Uterine smooth muscle cell (primary cell): ENCODE measurements at places on chromosomes 6 and 20. TPM values are rescaled to one million over a fixed set of nuclear protein-coding genes. Genes with fewer than 3 reads are reported as not detected.

The SLC17A2 gene
- total RNA-seq: not detected in 2 replicates

The GPANK1 gene
- 13.0 and 18.5 TPM in 2 replicates for total RNA-seq

The CRIP3 gene
- total RNA-seq: not detected in 2 replicates

The BPI gene
- 0.12 TPM in 1 of 2 replicates, not detected in the other for total RNA-seq

The RHAG gene
- total RNA-seq: not detected in 2 replicates

The GRIK2 gene
- total RNA-seq: 0.11 and 0.25 TPM in 2 replicates

The BHLHE23 gene
- total RNA-seq: not detected in 2 replicates

The MAP3K4 gene
- 50.5 and 54.6 TPM in 2 replicates for total RNA-seq

The MYLK2 gene
- total RNA-seq: 0.12 and 0.44 TPM in 2 replicates

The SIRPB1 gene
- total RNA-seq: 0.25 and 0.55 TPM in 2 replicates

The SCUBE3 gene
- total RNA-seq: 21.1 and 58.5 TPM in 2 replicates

The COL9A1 gene
- total RNA-seq: not detected in 2 replicates

The DNAH8 gene
- total RNA-seq: under 0.01 and 0.12 TPM in 2 replicates

The LRRC73 gene
- 0.44 and 0.62 TPM in 2 replicates for total RNA-seq

The TRAPPC3L gene
- total RNA-seq: not detected in 2 replicates

The LY6G6C gene
- total RNA-seq: not detected in 2 replicates

The CPXM1 gene
- total RNA-seq: 3.5 and 4.8 TPM in 2 replicates

The HMGN3 gene
- 25.2 and 42.2 TPM in 2 replicates for total RNA-seq

The MOCS1 gene
- 9.8 and 11.9 TPM in 2 replicates for total RNA-seq

The LPIN3 gene
- 5.0 and 5.5 TPM in 2 replicates for total RNA-seq

The IDH3B gene
- 87.4 and 137 TPM in 2 replicates for total RNA-seq

The KHDC1L gene
- total RNA-seq: 0.50 TPM in 1 of 2 replicates, not detected in the other

The ELOVL2 gene
- total RNA-seq: 0.11 TPM in 1 of 2 replicates, not detected in the other

The FBXO5 gene
- total RNA-seq: 10.9 and 34.6 TPM in 2 replicates

The TRERF1 gene
- 4.1 and 7.2 TPM in 2 replicates for total RNA-seq

The CABLES2 gene
- 1.5 and 2.8 TPM in 2 replicates for total RNA-seq

The ZBP1 gene
- not detected in 2 replicates for total RNA-seq

The COL19A1 gene
- under 0.01 and 0.44 TPM in 2 replicates for total RNA-seq

The TSPO2 gene
- total RNA-seq: not detected in 2 replicates

The IFNGR1 gene
- total RNA-seq: 39.7 and 50.0 TPM in 2 replicates

The BFSP1 gene
- 1.5 and 3.1 TPM in 2 replicates for total RNA-seq

The LINC00237 gene
- not detected in 2 replicates for total RNA-seq

The WFDC5 gene
- not detected in 2 replicates for total RNA-seq

The WFDC12 gene
- not detected in 2 replicates for total RNA-seq

The CCM2L gene
- total RNA-seq: under 0.01 TPM in 1 of 2 replicates, not detected in the other

The RNF182 gene
- total RNA-seq: 1.1 and 1.8 TPM in 2 replicates

The TCEA2 gene
- total RNA-seq: 10.8 and 24.7 TPM in 2 replicates

The RAMACL gene
- 2.1 and 2.3 TPM in 2 replicates for total RNA-seq

The VNN1 gene
- total RNA-seq: under 0.01 TPM in 1 of 2 replicates, not detected in the other

The GJA10 gene
- total RNA-seq: not detected in 2 replicates

The OPRM1 gene
- not detected in 2 replicates for total RNA-seq

The HACE1 gene
- total RNA-seq: 25.7 and 26.3 TPM in 2 replicates

The BTBD3 gene
- 20.9 and 21.4 TPM in 2 replicates for total RNA-seq

The HLA-DRA gene
- total RNA-seq: not detected in 2 replicates

The NMBR gene
- 0.11 and 0.12 TPM in 2 replicates for total RNA-seq

The LIN28B gene
- total RNA-seq: not detected in 2 replicates

The MANEA gene
- total RNA-seq: 9.9 and 12.9 TPM in 2 replicates

The CGAS gene
- 6.1 and 7.4 TPM in 2 replicates for total RNA-seq

The SIM1 gene
- total RNA-seq: not detected in 2 replicates

The SULF2 gene
- 2.0 and 12.0 TPM in 2 replicates for total RNA-seq

The DPPA5 gene
- not detected in 2 replicates for total RNA-seq

The TSBP1 gene
- under 0.01 TPM in 1 of 2 replicates, not detected in the other for total RNA-seq

The TASP1 gene
- 9.1 and 9.2 TPM in 2 replicates for total RNA-seq

The VGLL2 gene
- not detected in 2 replicates for total RNA-seq
